Right kidney (tissue), 9 donors: ENCODE measurements at places on chromosomes 5 and 9.
A peak's percentile ranks its signal among the peaks of the same experiment; 100 is the strongest.

- peak; percentile 70 for DNase-seq
These were observed 531 bp downstream of the MVB12B start for GRCh38 chr9:126327006-126327713.

- peak; percentile 67 for DNase-seq
These were observed 3.9 kb downstream of the STC2 start for GRCh38 chr5:173324115-173325001.

GRCh38 chr9:129328355-129329042 lies 150.4 kb upstream of the IER5L start:
- no peak for DNase-seq

GRCh38 chr5:60382716-60383115 lies 317.2 kb downstream of the DEPDC1B start:
- DNase-seq = no peak

- no peak for DNase-seq
These were observed 117.4 kb downstream of the GCNT1 start for GRCh38 chr9:76576344-76576743.

DNA sequence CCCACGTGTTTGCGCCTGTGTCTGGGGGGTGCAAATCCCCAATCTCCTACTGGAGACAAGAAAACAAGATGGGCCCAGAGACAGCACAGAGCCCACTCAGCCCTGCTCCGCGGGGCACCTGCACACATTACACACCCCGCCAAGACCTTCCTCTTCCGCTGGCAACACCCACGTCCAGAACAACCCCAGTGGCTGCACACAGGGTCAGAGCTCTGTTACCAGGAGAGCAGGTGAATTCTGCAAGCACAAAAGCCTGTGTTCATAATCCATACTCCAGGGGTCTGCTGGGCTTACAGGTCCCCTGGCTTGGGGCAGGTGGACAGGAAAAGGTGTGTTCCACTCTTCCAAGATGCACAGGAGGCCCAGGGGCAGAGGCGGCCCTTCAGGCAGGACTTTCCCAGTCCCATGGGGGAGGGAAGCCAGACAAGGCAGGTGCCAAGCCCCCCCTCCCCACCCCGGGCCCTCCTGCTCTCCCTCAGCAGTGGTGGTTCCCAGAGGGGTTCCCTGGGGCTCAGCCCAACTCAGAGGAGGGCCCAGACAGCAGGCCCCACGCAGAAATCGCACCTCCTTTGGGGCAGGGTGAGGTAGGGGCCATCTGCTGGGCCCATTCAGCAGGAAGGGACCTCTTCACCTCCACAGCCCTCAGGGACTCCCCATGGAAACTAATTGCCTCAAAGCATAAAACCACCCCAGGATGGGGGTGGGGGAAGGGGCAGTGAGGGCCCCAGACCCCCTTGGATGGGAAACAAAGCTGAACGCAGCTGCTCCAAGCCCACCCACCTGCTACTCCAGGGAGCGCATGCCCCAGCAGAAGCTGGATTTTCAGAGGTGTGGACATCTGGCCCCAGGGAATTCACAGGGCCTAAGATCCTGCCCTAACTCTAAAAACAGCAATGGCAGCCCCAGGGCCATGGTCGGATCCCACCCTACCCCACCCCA lies 105.3 kb downstream of the VAV2 start:
- DNase-seq = no peak

GRCh38 chr9:22142671-22143070 lies 133.6 kb upstream of the CDKN2B start:
- DNase-seq = no peak

GRCh38 chr5:179265514-179266290 lies 79.6 kb downstream of the ADAMTS2 start:
- DNase-seq = peak; percentile 81

- no peak for DNase-seq
These were observed 32.4 kb upstream of the C5orf24 start for GRCh38 chr5:134813407-134813806.

- DNase-seq = no peak
These were observed 154.0 kb downstream of the OLFM1 start for GRCh38 chr9:135241381-135242048.

GRCh38 chr9:90044710-90045151 lies 439.9 kb downstream of the GADD45G start:
- DNase-seq = no peak

DNA sequence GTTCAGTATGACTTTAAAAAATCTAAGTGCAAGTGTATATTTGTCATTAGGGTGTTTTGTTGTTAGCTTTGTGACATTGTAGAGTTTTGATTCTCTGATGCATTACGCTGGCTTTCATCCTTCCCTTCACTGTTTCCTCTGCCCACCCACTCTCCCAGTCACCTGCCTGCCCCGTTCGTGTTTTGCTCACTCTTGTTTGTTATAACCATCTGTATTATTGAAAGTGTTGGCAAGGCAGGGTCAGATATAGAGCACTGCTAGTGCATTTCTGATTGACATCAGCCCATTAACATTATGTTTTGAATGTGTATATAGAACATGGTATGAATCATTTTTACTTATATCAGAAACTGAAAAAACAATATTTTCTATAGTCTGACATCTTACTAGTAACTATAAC lies 27.3 kb downstream of the SCGB3A1 start:
- no peak for DNase-seq

- DNase-seq = peak; percentile 8
These were observed 471.9 kb downstream of the MTRR start for GRCh38 chr5:8340739-8341344.

- no peak for DNase-seq
These were observed 56.9 kb downstream of the GPR107 start for GRCh38 chr9:130110596-130111021.
